ENCODE measurements at places on chromosomes 4 and X.

GRCh38 chr4:1036976-1037810 is 25.8 kb downstream of the FGFRL1 start:
- DNase-seq = no peak

- DNase-seq = no peak
Observed at GRCh38 chrX:20330545-20330944, 63.8 kb upstream of the RPS6KA3 start.

GRCh38 chrX:112802541-112802940 is 38.1 kb downstream of the AMOT start:
- DNase-seq = no peak

GRCh38 chr4:153427363-153428071 is 38.6 kb upstream of the TMEM131L start:
- DNase-seq = no peak

- no peak for DNase-seq
Observed at GRCh38 chr4:120225527-120225926, 158.9 kb upstream of the MAD2L1 start.

DNA sequence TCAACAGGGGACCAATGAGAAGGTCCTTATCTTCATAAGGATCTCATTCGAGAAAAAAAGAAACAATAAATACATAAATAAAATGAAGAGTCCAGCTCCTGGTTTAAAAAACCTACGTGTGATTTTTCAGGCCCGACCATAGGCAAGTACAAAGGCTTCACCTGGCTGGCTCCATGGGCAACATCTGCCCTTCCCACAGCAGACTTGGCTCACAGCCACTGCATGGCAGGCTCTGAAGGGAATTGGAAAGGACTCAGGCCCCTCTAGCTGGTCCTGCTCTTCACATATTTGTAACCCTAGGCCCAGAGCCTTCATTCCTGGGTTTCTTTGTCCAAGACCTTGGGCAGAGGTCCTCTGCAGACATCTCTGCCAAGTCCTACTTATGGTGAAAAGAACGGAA is 228.1 kb downstream of the QDPR start:
- no peak for DNase-seq

DNA sequence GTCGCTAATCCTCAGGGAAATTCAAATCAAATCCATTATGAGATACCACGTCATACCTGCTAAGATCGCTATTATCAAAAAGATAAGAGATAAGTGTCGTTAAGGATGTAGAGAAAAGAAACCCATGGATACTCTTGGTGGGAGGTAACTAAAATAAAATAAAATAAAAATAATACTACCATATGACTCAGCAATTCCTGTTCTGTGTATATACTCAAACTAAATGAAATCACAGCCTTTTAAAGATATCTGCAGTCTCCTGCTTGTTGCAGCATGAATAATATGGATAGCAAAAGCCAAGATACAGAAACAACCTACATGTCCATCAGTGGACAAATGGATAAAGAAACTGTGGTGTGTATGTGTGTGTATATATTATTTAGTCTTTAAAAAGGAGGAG is 105.8 kb upstream of the IL15 start:
- DNase-seq = no peak

DNA sequence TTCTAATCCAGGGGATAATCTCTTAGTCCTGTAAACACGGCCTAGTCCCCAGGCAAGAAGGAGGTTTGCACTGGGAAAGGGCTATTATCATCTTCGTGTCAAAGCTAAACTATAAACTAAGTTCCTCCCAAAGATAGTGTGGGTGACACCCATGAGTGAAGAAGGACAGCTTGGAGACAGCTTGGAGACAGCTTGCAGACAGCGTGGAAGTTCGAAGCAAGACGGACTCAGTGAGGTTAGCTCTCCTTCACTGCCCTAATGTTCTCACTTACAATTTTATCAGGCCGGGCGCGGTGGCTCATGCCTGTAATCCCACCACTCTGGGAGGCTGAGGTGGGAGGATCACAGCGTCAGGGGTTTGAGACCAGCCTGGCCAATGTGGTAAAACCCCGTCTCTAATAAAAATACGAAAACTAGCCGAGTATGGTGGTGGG is 19.2 kb upstream of the PLCXD1 start:
- DNase-seq = peak; percentile 39
